Stimulated activated CD4-positive, alpha-beta T cell treated with anti-CD3 and anti-CD28 coated beads, Interleukin-2, amount 100 ng/mL, for 48 hours (primary cell): ENCODE measurements at places on chromosomes 1 and 21.

DNA sequence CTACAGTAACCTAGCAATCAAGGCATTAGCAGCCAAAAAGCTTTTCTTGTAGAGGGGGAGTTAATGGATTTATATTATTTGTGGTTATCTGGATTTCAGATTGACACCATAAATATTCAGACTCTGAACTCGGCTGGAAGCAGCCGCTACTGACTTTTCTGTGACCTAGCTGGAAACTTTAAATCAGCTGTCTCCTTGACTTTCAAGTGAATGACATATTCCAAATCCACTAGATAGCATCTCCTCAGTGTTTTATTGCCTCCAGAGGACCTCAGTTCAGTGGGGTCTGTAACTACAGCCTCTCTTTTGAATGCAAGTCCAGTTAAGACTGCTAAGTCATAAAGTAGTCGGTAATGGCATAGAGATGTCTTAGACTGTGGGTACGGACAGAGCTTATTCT, 448.5 kb downstream of the NUF2 start:
- no peak for DNase-seq

GRCh38 chr1:244049162-244050013, 1.7 kb upstream of the ZBTB18 start:
- peak; percentile 11 for DNase-seq

DNA sequence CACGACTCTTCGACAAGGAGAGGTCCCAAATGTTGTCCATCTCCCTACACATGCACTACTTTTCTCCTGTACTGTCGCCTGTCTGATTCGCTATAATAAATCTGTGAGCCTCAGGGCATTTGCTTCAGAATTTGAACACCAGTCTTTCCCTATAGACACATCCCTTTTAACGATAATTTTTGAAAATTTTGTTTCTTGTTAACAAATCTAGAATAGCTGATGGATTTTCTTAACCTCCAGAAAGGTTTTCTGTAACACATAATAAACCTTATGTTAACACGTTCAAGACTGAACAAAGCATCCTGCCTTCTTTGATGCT, 704 bp downstream of the CAPZA1 start:
- DNase-seq, result no peak

GRCh38 chr1:60279798-60280197, 206.2 kb upstream of the C1orf87 start:
- DNase-seq, result no peak

DNA sequence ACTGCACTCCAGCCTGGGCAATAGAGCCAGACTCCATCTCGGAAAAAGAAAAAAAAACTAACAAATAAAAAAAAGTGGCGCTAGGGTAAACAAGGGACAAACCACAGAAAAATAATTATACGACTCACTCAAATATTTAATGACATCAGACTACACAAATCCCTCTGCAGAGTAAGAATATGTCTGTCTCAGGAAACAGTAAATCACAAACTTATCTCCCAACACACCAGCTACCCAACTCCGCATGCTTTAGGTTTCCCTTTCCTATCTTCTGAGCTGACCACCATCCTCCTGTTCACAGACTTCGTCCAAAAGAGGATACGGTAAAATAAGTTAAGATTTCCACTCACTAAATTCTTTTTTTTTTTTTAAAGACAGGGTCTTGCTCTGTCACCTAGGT, 16.2 kb downstream of the WDR47 start:
- no peak for DNase-seq

DNA sequence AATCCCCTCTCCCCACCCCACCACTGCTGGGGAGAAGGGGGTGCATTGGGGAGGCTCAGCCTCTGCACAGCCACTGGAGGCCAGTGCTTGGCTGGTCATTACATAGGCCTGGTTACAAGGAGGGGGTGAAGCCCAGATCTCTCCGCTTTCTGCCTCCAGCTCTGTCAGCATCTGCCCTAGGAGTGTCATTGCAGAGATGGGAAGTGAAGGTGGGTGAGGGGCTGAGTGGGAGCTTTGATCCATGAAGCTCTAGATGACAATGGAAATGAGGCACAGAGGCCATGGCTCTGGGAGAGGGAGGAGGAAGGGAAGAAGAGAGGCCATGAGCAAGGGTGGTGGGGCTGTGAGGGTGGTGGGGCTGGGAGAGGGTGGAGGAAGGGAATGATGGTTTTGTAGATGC, 411.6 kb downstream of the MATN1 start:
- no peak for DNase-seq
